ENCODE measurements at places on chromosomes 7 and 10. TPM values are rescaled to one million over a fixed set of nuclear protein-coding genes. Genes with fewer than 3 reads are reported as not detected.

The ATG9B gene
- 0.13 TPM for total RNA-seq

The MMD2 gene
- total RNA-seq, result not detected

The VSTM4 gene
- 6.6 TPM for total RNA-seq

The MOGAT3 gene
- not detected for total RNA-seq

All from epithelial cell of alveolus of lung (primary cell).